ENCODE measurements at places on chromosomes 12 and 14. TPM values are rescaled to one million over a fixed set of nuclear protein-coding genes. Genes with fewer than 3 reads are reported as not detected.

GRCh38 chr12:100234591-100235304 is 32.1 kb downstream of the DEPDC4 start:
- DNase-seq: peak; percentile 51

- no peak for DNase-seq
These were observed 536 bp downstream of the TM7SF3 start for GRCh38 chr12:27013611-27014084.

GRCh38 chr12:27542628-27543027 is 18.6 kb downstream of the PPFIBP1 start:
- peak; percentile 87 for DNase-seq

GRCh38 chr12:3122841-3123678 is 45.9 kb downstream of the TSPAN9 start:
- no peak for DNase-seq

- no peak for DNase-seq
These were observed 26.8 kb upstream of the ADAMTS20 start for GRCh38 chr12:43578782-43579181.

DNA sequence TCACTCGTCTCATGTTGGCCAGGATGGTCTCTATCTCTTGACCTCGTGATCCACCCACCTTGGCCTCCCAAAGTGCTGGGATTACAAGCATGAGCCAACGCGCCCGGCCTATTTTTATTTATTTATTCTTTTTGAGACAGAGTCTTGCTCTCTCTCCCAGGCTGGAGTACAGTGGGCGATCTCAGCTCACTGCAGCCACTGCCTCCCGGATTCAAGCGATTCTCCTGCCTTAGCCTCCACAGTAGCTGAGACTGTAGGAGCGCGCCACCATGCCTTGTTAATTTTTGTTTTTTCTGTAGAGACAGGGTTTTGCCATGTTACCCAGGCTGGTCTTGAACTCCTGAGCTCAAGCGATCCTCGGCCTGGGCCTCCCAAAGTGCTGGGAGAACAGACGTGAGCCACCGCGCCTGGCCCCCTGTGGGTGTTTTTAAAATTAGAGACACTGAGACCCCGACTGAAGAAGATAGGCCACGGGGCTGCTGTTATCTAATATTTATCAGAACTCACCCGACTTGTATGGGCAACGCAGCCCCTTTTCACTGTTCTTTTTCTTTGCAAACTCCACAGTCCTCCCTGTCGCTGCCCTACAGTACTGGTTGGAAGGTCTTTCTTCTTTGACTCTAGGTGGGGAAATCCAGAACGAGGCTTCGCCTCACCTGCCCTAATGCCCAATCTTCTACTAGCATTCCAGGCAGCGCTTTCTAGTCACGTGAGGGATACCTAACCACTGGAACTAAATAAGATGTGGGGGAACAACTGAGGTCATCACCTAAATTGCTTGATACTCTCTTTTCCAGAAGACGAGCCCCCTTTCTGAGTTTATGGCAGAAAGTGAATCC is 1.4 kb upstream of the GABARAPL1 start:
- no peak for DNase-seq

DNA sequence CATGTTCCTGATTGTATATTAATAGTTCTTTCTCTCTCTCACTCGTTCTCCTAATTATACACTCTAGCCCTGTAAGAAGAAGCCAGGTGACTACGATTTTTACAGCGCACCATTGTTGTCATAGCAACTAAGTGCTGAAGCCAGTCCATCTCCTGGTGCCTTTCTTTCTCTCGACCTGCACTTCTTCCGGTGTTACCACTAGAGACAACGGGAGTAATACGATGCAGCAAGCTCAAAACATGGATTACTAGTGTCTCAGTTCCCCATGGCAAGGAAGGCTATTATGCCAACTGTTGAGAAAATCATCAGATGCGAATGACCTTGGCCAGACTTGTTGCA is 40.8 kb upstream of the DCD start:
- no peak for DNase-seq

GRCh38 chr12:18394742-18395141 is 133.4 kb downstream of the PIK3C2G start:
- DNase-seq: no peak

GRCh38 chr12:42070036-42070435 is 74.6 kb downstream of the GXYLT1 start:
- no peak for DNase-seq

- DNase-seq: peak; percentile 71
These were observed 73.3 kb upstream of the PLXNC1 start for GRCh38 chr12:94074980-94075629.

- no peak for DNase-seq
These were observed 2.4 kb downstream of the AKT1 start for GRCh38 chr14:104792945-104793702.

Gene BEGAIN
- 0.48 TPM for polyA plus RNA-seq

Gene OVCH1
- 0.22 TPM for polyA plus RNA-seq

Gene HPD
- polyA plus RNA-seq: 0.05 TPM

Gene ARF6
- polyA plus RNA-seq: 28.0 TPM

Gene TMEM117
- polyA plus RNA-seq: 11.3 TPM

Gene TECPR2
- 12.4 TPM for polyA plus RNA-seq

All from AG04450 (cell line).